ENCODE measurements at places on chromosomes 16 and 17. TPM values are rescaled to one million over a fixed set of nuclear protein-coding genes. Genes with fewer than 3 reads are reported as not detected.

The DOC2B gene
- total RNA-seq: 3.8 TPM

The ABCC12 gene
- not detected for total RNA-seq

The PROCA1 gene
- 11.3 TPM for total RNA-seq

The GALR2 gene
- total RNA-seq: 2.2 TPM

The MYH2 gene
- total RNA-seq: 27.7 TPM

The VAT1L gene
- total RNA-seq: 22.0 TPM

The SMTNL2 gene
- total RNA-seq: 4.3 TPM

The RAB11FIP4 gene
- total RNA-seq: 65.1 TPM

The MYOCD gene
- total RNA-seq: 0.80 TPM

- H3K36me3 ChIP-seq: no peaks in the 10 kb centered on the region
- no peaks in the 10 kb centered on the region for H3K27me3 ChIP-seq
- DNase-seq: no peak
Measured at GRCh38 chr17:57308543-57309186, 52.3 kb downstream of the MSI2 start.

GRCh38 chr17:27343977-27344607, 50.2 kb downstream of the WSB1 start:
- no peak for DNase-seq
- H3K4me1 ChIP-seq: peaks cover 24% of the 10 kb centered on the region
- peak overlapping the region; percentile 99 for H3K27ac ChIP-seq
- H3K27me3 ChIP-seq: no peaks in the 10 kb centered on the region

GRCh38 chr17:49723423-49723822, 15.7 kb upstream of the SLC35B1 start:
- H3K4me1 ChIP-seq: no peaks in the 10 kb centered on the region
- no peak overlapping the region for H3K4me3 ChIP-seq
- H3K27ac ChIP-seq: 0 out of 2 replicates have a peak overlapping the region, but pooled peaks have one; percentile 50
- DNase-seq: no peak
- H3K36me3 ChIP-seq: peaks cover 8% of the 10 kb centered on the region

GRCh38 chr17:8121681-8122421, 2.1 kb downstream of the HES7 start:
- peak overlapping the region; percentile 66 for H3K4me3 ChIP-seq
- H3K27ac ChIP-seq: no peak overlapping the region
- H3K27me3 ChIP-seq: peaks cover 68% of the 10 kb centered on the region
- H3K36me3 ChIP-seq: no peaks in the 10 kb centered on the region
- peak; percentile 91 for DNase-seq

DNA sequence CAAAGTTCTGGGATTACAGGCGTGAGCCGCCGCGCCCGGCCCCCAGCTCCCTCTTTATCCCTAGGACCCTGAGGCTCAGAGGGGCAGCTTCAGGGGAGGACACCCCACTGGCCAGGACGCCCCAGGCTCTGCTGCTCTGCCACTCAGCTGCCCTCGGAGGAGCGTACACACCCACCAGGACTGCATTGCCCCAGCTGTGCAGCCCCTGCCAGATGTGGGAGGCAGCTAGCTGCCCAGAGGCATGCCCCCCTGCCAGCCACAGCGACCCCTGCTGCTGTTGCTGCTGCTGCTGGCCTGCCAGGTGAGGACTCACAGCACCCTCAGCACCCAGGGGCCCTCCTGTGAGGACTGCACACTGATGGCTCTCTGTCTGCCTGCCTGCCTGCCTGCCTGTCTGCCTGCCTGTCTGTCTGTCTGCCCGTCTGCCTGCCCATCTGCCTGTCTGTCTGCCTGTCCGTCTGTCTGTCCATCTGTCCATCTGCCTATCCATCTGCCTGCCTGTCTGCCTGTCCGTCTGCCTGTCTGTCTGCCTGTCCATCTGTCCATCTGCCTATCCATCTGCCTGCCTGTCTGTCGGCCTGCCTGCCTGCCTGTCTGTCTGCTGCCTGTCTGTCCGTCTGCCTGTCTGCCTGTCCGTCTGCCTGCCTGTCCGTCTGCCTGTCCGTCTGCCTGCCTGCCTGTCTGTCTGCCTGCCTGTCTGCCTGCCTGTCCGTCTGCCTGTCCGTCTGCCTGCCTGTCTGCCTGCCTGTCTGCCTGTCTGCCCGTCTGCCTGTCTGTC, 5.0 kb downstream of the GCGR start:
- peaks cover 26% of the 10 kb centered on the region for H3K27me3 ChIP-seq
- DNase-seq: no peak
- no peaks in the 10 kb centered on the region for H3K36me3 ChIP-seq
- no peak overlapping the region for H3K4me3 ChIP-seq

- H3K27me3 ChIP-seq: no peaks in the 10 kb centered on the region
- H3K4me1 ChIP-seq: peaks cover 34% of the 10 kb centered on the region
- no peak overlapping the region for H3K4me3 ChIP-seq
- DNase-seq: no peak
- H3K36me3 ChIP-seq: peaks cover 3% of the 10 kb centered on the region
Measured at GRCh38 chr16:49643429-49644144, 212.3 kb downstream of the ZNF423 start.

DNA sequence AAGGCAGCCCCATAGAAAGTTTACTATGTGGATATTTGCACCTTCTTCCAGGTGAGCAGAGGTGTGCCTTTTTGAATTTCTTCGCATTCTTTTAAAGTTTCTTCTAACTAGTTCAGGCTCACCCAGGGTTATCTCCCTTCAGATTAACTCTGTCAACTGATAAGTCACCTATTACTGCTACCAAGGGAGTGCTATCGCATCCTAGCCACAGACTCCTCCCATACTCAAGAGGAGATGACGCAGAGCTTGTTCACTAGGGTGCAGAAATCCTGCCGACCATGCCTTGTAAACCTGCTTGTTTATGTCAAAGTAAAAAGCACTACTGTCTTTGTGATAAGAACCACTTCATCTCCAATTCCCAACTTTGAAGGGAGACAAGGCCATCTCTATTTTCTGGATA, 390.1 kb downstream of the RBFOX1 start:
- H3K36me3 ChIP-seq: no peaks in the 10 kb centered on the region
- H3K27me3 ChIP-seq: no peaks in the 10 kb centered on the region
- no peak overlapping the region for H3K27ac ChIP-seq
- no peak overlapping the region for H3K4me3 ChIP-seq
- DNase-seq: no peak
